CD4-positive, alpha-beta memory T cell (primary cell): ENCODE measurements at places on chromosomes 1 and 21.

DNA sequence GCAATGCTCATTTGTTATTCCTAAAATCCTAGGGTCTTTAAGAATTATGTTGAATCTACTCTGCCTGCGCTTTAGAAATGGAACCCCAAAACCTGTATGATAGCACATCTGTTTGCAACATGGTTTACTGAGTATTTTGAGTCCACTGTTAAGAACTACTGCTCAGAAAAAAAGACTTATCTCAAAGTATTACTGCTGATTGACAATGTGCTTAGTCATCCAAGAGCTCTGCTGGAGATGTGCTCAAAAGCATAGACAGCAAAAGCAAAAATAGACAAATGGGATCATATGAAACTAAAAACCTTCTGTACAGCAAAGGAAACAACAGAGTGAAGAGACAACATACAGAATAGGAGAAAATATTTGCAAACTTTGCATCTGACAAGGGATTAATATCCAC lies 107.0 kb downstream of the CTH start:
- DNase-seq, result no peak

DNA sequence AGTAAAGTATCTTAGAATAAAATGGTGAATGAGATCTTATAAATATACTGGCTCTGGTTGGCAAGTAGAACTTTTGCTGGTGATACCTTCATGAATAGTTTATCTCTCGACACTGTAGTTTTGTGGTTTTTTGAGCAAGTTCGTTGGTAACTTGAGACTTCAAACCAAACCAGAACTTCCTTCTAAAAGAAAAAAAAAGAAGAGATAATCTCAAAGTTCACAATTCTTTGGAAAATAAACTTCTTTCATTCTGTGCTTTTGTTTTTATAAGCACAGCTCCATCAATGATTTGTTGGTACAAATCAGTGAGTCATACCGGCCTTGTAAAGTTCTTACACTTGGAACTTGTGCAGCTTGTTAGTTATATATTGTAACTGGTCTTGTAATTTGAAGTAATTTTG lies 2.3 kb downstream of the HIPK1 start:
- DNase-seq, result peak; percentile 58

DNA sequence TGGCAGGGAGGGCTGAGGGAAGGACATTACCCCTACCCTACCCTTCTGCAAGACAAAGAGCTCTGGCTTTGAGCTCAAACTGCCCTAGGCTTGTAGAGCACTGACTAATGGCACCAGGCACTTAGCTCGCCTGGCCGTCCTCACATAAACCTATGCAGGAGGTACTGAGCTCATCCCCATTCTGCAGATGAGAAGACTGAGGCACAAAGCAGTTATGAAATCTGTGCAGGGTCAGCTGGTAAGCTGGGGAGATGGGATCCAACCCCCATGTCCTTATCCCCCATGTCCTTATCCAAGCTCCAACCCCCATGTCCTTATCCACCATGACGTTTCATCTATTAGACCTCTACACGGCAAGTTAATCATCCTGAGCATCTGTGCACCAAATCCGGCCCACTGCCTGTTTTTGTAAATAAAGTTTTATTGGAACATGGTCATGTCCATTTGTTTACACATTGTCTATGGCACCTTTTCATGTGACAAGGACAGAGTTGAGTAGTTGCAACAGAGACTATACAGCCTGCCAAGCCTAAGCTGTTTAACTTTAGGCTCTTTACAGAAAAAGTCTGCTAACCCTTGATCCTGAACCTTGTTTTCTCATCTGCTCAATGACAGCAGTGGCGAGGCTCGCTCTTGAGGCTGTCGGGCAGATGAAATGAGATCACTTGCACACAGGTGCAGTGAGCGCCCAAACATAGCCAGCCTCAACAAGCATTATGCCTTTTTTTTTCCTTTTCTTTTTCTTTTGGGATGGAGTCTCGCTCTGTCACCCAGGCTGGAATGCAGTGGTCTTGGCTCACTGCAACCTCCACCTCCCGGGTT lies 86.8 kb downstream of the FBXO2 start:
- no peak for DNase-seq

- DNase-seq, result no peak
Measured at GRCh38 chr1:151501474-151501873, 9.7 kb upstream of the CGN start.

DNA sequence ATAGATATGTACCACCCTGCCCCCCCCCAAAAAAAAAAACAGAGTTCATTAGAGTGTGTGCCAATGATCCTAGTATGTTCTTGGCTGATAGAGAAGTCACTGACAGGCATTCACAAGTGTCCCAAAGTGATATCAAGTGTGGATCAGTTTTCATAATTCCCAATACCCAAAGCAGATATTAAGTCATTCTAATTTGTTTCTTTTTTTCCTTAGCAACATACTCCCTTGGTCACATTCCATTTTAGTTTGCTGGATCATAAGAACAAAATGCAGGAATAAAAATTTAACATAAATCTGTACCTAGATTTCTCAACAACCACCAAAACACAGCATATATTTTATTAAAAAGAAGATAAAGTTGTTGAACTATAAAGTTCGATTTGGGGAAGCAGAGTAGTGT lies 129.8 kb upstream of the PALMD start:
- no peak for DNase-seq

- DNase-seq, result no peak
Measured at GRCh38 chr1:30253807-30254440, 469.5 kb downstream of the MATN1 start.

GRCh38 chr1:174174461-174175329 lies 15.4 kb downstream of the RABGAP1L start:
- DNase-seq, result no peak

GRCh38 chr1:203272633-203273205 lies 32.6 kb upstream of the BTG2 start:
- DNase-seq, result no peak

DNA sequence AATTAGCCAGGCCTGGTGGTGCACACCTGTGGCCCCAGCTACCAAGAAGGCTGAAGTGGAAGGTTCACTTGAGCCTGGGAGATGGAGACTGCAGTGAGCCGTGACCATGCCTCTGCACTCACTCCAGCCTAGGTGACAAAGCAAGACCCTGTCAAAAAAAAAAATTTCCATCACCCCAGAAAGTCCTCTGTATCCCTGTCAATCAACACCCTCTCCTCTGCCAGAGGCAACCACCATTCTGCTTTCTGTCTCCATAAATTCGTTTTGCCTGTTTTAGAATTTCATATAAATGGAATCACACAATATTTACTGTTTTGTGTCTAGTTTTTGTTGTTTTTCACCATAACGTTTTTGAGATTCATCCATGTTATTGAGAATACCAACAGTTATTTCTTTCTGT lies 141.6 kb upstream of the SLC45A1 start:
- DNase-seq, result no peak

GRCh38 chr1:28582248-28582615 lies 9.8 kb upstream of the RAB42 start:
- no peak for DNase-seq

DNA sequence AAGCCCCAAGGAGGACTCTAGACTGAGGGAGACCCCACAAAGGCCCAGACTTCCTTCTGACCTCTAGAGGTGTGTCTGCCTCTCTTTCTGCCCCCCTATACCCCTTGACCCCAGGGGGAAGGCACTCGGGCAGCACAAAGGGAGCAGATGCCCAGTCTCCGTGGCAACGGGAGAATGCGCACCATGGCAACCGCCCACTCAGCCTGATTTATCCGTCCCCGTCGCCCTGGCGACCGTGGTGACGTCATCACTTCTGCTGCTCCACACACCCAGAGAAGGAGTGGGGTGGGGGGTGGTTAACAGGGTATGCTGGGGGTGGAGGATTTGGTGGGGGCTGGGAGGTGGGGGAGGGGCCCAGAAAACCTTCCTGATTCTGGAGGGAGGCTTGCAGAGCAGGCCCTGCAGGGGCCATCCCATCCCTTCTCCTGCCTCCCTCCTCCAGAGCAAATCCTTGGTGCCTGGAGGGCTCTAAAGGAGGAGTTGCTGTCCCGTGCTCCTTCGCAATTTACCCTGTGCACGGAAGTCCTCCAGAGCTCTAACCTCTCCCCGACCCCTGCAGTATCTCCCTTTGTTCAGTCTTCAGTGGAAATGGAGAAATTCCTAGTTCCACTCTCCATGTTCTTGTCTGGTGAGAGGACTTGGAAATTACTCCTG lies 6.3 kb downstream of the CELF3 start:
- DNase-seq, result peak; percentile 21

DNA sequence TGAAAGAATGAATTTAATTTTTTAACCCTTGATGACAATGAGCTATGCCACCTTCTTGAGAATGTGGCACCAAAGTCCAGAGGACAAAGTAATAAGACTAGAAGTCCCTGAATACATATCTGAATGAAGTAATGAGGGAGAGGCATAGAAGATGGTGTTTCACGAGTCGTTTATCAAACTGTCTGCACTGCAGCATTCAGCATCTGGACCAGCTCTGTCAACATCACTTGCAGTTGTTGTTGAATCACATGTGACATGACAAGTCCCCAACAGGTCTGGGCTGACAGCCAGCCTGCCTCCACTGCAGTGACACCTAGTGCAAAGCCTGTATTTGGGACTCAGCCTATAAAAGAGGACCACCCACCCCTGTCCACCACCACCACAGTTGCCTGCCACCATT lies 17.3 kb upstream of the GALNT2 start:
- no peak for DNase-seq

- no peak for DNase-seq
Measured at GRCh38 chr1:206847946-206848345, 17.5 kb upstream of the IL20 start.

DNA sequence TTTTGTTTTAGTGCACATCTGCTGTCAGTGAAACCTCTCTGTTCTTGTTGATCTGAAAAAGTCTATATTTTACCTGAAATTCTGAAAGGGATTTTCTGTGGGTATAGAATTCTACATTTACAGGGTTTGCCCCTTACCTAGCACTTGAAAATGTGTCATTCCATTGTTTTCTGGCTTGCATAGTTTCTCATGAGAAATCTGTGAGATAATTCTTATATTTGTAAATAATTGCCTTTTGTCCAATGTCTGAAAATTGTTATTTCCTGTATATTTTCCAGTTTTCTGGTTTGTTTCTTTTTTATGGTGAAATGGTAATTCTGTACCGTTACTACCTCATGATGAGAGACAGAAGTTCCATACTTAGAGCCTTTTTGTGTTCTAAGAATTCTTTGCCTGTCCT lies 11.8 kb upstream of the SCAF4 start:
- DNase-seq, result no peak

DNA sequence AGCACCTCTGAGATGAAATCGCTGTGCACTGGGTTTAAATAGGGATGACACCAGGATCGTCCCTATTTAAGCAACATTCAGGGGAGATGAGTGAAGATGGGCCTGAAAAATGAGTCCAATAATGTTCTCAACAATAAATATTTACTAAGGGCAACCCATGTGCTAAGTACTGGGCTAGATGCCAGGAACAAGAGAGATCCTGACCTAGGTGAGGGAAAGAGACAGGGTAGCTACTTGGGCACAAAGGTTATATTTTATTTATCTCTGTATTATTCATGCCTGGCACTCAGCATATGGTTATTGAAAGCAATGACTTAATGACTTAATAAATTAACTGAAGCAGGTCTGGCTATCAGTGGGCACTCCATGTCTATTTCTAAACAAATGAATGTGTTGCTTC lies 27.4 kb upstream of the AVPR1B start:
- no peak for DNase-seq

DNA sequence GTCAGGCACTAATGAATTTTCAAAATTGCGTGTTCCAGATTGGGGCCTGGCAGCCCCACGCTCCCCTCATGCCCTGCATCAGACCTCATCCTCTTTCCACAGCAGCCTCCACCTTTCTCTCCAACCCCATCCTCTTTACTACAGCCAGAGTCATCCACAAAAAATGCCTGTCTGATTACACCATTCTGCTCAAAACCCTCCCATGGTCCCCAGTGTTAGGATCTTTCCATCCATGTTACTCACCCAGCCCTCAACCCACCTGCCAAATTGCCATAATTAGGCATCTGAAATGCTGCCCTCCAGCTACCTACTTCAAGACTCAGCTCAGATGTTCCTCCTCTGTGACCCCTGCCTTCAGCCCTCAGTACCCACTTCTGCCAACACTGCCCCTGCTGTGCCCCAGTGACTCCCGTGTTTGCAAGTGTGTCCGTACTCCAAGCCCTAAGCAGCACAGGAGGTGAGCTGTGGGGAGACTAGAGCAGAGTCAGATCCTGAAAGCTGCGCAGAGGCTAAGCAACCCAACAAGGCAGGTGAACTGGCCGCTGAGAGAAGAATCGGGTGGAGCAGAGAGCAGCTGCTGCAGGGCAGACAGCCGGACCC lies 715 bp upstream of the ARTN start:
- DNase-seq, result no peak

GRCh38 chr1:58469016-58469415 lies 77.5 kb downstream of the OMA1 start:
- no peak for DNase-seq

DNA sequence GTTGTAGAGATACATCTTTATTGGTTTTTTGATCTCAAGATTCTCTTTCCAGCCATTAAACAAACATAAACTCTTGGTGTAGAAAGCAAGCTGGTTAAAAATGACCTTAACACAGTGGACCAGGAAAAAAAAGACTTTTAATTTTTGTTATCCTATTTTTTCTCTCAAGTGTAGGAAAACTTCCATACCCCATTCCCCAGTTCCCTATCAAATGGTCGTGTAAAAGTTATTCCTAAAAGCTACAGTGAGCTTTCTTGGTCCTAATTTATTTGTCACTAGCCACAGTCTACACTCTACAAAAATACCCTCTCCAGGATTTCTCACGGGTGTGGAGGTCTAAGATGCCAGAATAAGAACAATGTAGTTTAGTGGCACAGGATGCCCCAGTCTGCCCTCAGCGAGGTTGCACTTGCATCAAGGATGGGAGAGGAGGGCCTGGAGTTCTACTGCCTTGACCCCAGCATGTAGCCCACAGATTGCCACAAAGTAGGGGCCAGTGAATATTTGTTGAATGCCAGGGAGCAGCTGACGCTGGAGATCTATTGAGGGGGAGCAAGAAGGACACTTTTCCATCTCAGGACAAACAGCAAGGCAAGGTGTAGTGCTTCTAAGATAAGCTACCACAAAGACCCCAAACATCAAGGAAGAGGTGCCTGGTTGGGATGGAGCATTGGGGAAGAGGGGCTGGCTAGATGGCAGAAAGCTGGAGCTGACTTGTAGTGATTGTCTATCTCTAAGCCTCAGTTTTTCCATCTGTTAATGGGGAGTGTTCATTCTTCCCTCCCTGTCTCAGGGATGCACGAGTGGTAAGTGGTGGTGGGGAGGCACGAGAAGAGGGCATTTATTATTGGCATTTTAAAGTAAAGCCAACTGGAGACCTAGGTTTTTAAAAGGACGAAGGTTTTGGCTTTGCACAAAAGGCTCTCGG lies 1.8 kb downstream of the MYCL start:
- DNase-seq, result no peak

DNA sequence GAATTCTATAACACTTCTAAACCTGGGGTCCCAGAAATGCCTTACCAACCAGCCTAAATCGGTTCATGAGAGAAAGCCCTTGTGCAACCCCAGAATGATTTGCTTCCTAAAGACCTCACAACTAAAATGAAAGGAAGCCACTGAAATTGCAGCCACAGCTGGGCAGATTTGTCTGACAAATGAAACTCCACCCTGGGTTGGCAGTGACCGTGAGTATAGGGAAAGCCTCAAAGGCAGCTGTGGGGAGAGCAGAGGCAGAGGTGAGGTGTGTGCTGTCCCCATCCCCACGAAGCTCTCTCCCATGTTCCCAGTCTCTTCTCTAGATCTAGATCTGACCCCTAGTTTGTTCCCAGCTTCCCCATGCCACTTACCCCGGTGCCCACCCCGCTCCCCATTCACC lies 23.1 kb downstream of the RHBDL2 start:
- DNase-seq, result no peak

GRCh38 chr1:152774875-152775274 lies at the start of gene LCE1F:
LCE1F (plus strand) TSS chr1:152775140; CDS start chr1:152776372, 1,232 bp downstream.
- no peak for DNase-seq
